Gastroesophageal sphincter (tissue), 4 donors: ENCODE measurements at places on chromosomes 16 and 17. TPM values are rescaled to one million over a fixed set of nuclear protein-coding genes. Genes with fewer than 3 reads are reported as not detected.

The MILR1 gene
- 7.3 TPM for total RNA-seq

The KCTD19 gene
- total RNA-seq, result 0.19 TPM

The RASL10B gene
- total RNA-seq, result 15.6 TPM

The RHBDL1 gene
- 1.5 TPM for total RNA-seq

The GNG13 gene
- not detected for total RNA-seq

The C16orf74 gene
- 1.9 TPM for total RNA-seq

The TMC7 gene
- total RNA-seq, result 0.85 TPM

The VTN gene
- total RNA-seq, result 0.27 TPM

The TBC1D3C gene
- not detected for total RNA-seq

The KRTAP17-1 gene
- not detected for total RNA-seq

The SERPINF2 gene
- 4.4 TPM for total RNA-seq

The TMEM238L gene
- not detected for total RNA-seq

The CCL14 gene
- 57.5 TPM for total RNA-seq

The RUNDC3A gene
- 1.5 TPM for total RNA-seq

The NUPR1 gene
- 32.8 TPM for total RNA-seq

The TMEM88 gene
- 6.5 TPM for total RNA-seq

The GPR139 gene
- not detected for total RNA-seq

The LUC7L gene
- total RNA-seq, result 34.7 TPM

The HLF gene
- 126 TPM for total RNA-seq

The NPIPA5 gene
- 37.6 TPM for total RNA-seq

The REXO5 gene
- 6.9 TPM for total RNA-seq

The NOG gene
- not detected for total RNA-seq

The NOD2 gene
- total RNA-seq, result 1.4 TPM

The KRTAP3-2 gene
- not detected for total RNA-seq

The MLYCD gene
- 12.5 TPM for total RNA-seq

The GLTPD2 gene
- total RNA-seq, result not detected

The KRTAP4-3 gene
- not detected for total RNA-seq

The CDH1 gene
- total RNA-seq, result 2.3 TPM

The HS3ST3A1 gene
- 10.2 TPM for total RNA-seq
